Inflammatory macrophage treated with lipopolysaccharide for 4 hours (primary cell): ENCODE measurements at places on chromosomes 2 and 18.

DNA sequence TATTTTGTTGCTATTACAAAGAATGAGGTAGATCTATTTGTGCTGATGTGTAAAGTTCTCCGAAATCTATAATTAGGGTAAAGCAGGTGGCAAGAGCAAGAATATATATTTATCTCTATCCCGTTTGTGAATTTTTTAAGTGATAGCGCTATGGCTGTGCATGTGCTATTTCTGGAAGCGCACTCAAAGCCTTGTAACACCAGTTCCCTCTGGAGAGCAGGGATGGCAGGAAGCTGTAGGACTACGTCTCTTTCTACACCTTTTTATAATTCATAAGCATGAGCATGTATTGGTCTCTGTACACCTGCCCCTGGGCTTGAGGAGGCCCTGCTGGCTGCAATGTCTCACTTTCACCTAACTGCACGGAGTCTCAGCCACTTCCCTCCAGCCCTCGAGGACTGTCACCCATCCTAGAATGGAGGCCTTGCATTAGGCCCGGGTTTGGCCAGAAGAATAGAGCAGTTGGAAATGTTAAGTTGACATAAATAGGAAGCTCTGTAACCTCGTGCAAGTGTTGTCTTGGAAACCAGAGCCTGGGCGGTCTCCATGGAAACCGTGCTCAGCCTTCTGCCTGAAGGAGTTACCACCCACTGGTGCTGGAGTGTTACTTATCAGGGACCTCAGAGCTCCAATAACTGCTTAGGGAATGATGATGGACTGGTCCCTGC lies 20.9 kb downstream of the ITM2C start:
- peak; percentile 77 for DNase-seq

GRCh38 chr2:232292395-232293154 lies 86.0 kb upstream of the ALPP start:
- peak; percentile 66 for DNase-seq

GRCh38 chr18:72727038-72727655 lies 140.6 kb downstream of the NETO1 start:
- no peak for DNase-seq

GRCh38 chr2:118387509-118387908 lies 299.2 kb downstream of the INSIG2 start:
- no peak for DNase-seq

- DNase-seq, result no peak
Observed at GRCh38 chr2:235537186-235537585, 43.3 kb downstream of the AGAP1 start.

GRCh38 chr2:96832754-96833507 lies 10.9 kb downstream of the ANKRD23 start:
- DNase-seq, result no peak

DNA sequence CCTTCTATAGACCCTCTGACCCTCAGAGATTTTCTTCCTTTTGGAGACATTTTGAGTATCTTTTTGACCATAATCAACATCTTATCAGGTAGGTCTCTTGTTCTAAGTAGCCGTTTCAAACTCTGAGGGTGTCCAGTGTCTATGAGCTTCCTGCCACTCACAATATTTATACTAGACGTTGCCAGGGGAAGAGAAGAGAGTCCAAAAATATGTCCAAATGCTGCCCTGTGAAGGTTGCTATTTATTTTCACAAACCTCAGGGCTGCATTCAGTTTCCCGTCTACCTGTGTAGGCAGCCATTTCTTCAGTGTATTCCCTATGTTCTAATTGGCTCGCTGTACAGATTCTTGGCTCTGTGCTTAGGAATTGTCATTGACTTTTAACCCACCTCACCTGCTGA lies 986 bp upstream of the DSG1 start:
- DNase-seq, result no peak

GRCh38 chr2:98464772-98465310 lies 20.2 kb downstream of the INPP4A start:
- peak; percentile 92 for DNase-seq

- DNase-seq, result no peak
Observed at GRCh38 chr2:187017438-187017837, 168.5 kb upstream of the ZSWIM2 start.

DNA sequence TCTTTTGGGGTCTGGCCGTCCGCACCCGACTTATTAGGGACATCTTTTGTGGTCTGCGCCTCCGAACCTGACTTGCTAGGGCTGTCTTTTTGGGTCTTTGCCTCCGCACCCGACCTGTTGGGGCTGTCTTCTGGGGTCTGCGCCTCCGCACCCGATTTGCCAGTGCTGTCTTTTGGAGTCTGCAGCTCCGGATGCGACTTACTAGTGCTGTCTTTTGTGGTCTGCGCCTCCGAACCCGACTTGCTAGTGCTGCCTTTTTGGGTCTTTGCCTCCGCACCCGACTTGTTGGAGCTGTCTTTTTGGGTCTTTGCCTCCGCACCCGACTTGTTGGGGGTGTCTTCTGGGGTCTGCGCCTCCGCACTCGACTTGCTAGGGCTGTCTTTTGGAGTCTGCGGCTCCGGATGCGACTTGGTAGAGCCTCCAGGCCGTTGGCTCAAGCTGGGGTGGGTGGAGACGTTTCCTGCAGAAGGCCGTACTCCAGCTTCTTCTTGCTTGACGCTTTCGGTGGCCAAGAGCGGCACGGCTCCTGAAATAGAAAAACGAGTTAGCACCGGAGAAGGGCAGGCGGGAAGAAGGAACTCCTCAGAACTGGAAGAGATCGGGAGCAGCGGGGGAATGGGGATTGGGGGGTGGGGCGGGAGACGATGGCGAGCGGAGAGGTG lies 498 bp downstream of the TGOLN2 start:
- DNase-seq, result peak; percentile 41

DNA sequence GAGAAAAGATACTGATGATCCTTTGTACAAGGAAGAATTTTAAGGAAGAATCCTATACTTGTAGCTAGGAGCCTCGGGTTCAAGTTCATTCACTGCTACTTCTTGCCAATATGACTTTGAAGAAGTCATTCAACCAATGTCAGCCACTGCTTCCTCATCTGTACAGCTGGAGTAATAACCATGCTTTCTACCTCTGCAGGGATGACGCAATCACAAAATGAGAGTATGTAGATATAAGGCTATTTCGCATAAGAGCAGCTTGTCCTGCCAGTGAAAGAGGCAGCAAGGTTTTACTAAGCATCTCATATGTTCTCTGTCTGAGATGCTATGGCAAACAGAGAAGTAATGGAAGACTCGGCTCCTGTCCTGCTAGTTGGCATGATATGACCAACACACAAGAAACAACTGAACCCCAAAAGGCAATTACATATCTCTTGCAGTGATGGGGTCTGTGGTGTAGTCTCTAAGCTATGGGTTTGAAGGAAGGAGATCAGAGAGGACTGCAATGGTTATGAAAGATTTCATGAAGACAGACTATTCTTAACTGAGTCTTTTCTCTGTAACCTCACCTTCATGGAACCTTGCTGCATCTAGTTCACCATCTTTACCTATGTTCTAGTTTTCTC lies 9.2 kb downstream of the AAK1 start:
- DNase-seq, result peak; percentile 79

GRCh38 chr2:32937602-32938448 lies 8.9 kb upstream of the LTBP1 start:
- no peak for DNase-seq

- no peak for DNase-seq
Observed at GRCh38 chr2:119004602-119005001, 62.6 kb downstream of the MARCO start.

DNA sequence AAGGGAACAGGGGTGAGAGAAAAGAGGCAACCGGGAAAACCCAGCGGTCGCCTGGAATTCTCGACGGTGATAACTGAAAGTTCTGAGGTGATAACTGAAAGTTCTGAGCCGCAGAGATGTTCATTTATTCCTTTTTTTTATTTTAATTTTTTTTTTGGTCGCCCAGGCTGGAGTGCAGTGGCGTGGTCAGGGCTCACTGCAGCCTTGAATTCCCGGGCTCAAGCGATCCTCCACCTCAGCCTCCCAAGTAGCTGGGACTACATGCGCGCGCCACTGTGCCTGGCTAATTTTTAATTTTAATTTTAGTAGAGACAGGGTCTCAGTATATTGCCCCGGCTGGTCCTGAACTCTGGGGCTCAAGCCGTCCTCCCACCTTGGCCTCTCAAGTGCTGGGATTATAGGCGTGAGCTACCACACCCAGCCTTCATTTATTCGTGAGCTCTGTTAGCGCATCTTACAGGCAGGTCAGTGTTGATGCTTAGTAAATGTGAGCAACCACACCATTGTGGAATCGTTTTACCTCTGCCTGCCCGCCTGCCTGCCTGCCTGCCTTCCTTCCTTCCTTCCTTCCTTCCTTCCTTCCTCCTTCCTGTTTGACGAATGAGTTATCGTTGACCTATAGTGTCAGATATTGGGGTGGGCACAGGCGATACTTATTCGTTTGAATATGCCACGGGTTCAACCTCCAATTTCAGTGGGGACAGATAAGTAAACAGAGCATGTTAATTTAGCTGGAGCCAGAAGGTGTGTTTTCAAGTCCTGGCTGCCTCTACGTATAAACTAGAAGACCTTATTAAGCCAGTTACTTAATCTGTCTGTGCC lies 557 bp upstream of the E2F6 start:
- DNase-seq, result no peak

- DNase-seq, result no peak
Observed at GRCh38 chr2:107063228-107063627, 177.3 kb upstream of the ST6GAL2 start.

- DNase-seq, result peak; percentile 25
Observed at GRCh38 chr18:26190506-26190905, 35.7 kb upstream of the TAF4B start.

- no peak for DNase-seq
Observed at GRCh38 chr2:130241041-130241707, 42.9 kb upstream of the TUBA3E start.

- no peak for DNase-seq
Observed at GRCh38 chr2:7974936-7975335, 706.9 kb upstream of the ID2 start.

- DNase-seq, result no peak
Observed at GRCh38 chr2:164755952-164756351, 85.7 kb downstream of the COBLL1 start.

DNA sequence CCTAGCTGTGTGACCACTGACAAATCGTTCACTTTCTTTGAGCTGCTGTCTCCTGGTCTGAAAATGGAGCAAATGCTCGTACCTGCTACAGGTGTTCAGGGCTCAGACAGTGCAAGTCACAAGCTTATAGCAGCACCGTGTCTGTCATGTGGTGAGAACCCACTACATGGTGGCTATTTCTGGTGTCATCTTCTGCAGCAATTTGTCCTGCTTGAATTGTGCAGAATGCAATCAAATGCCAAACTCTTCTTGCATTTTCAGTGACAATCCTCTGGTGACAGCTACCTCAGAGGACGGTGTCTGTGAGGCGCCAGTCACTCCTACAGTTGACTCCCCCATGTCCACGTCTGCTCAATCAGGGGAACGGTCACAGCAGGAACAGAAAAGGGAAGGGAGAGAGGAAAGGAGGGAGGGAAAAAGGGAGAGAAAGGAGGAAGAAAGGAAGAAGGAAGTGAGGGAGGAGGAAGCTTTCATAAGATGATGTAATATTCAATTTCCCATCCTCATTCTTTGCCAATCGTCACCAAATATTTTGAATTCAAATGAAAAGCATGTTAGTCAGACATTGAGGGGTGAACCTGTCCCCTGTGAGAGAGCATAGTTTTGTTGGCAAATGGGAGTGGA lies 122.2 kb downstream of the BCL2 start:
- DNase-seq, result peak; percentile 79

DNA sequence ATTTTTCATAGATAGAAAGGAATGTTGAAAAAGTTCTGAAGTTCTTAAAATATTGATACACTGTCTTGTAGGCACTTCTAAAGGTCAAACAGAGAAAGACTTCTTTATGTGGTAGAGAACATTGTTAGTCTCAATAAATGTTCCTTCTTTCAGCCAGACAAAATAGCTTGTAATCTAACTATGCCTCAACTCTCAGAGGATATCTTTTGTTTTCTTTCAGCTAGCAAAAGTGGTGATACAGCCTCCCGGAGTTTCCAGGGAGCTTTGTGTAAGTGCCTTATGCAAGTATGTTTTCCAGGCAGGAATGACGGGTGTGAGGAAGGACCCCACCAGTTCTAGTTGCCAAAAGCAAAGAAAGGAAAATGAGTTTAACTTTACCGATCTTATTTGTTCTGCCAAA lies 452.1 kb upstream of the ST6GAL2 start:
- no peak for DNase-seq

GRCh38 chr2:68412127-68412819 lies 47.2 kb downstream of the PLEK start:
- DNase-seq, result peak; percentile 75

- DNase-seq, result peak; percentile 28
Observed at GRCh38 chr2:197251576-197251975, 59.0 kb downstream of the ANKRD44 start.

DNA sequence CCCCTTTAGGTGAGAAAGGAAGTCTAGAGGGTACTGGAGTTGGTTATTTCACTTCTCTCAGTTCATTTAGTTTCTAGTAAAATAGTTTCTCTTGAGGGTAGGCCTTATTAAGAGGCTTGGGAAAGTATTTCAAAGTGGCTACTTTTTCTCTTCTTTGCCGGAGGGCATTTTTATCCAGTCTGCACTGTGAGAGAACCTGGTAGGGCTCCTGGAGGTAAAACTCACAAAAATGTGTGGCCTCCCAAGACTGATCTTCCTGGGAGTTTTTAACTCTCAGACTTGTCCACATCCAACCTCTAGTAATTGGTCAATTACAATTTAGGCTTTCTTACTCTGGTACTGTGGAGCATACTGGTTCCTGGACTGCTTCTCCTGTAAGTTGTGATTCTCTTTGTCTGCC lies 28.0 kb downstream of the EHBP1 start:
- DNase-seq, result no peak

- DNase-seq, result no peak
Observed at GRCh38 chr2:143123911-143124310, 5.3 kb upstream of the ARHGAP15 start.

- DNase-seq, result no peak
Observed at GRCh38 chr18:32899819-32900218, 127.0 kb upstream of the KLHL14 start.

DNA sequence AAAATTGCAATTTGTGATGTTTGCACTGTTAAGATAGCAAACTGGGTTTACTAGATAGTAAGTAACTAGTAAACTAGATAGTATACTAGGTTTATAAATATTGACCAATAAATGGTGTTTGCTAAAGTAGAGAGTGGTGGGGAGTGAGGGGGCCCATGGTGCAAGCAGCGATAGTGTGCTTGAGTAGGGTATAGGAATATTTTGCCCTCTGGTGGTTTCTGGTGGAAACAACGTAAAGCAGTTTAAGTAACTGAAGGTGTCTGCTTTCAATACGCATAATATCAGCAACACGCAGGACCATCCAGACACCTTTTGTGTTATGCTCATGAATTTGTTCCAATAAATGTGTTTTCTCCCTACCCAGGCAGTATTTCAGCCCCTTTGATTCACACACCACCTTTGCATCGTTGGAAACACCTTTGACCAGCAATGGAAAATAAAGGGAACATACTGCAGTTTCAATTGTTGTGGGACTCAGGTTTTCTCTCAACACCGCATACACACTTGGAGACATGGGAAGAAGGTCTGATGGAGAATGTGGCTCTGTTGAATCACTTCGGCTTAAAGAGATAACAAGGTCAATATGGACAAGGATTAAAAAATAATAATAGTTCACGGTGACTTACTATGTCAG lies 16.7 kb upstream of the STAT1 start:
- DNase-seq, result peak; percentile 37
